ENCODE measurements at places on chromosomes 13 and 19.

- DNase-seq, result no peak
These were observed 29.1 kb downstream of the CUL4A start for GRCh38 chr13:113238536-113238935.

DNA sequence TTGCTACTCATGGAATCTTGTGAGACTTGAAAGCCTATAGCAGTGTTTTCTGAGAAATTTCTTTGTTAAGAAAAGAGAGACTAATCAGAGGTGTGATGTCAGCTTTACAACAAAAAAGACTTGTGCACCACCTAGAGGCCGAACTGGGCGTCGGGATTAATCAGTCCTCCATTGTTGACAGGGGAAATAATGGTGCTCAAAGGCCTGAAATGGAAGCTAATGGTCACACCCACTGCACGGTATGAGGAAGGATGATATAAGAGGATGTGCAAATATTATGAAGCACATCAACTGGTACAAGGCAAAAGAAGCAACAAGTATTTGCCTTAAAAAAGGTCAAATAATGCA is 480.2 kb upstream of the MIR17HG start:
- peak; percentile 94 for DNase-seq

GRCh38 chr19:47157431-47158321 is 27.0 kb downstream of the SAE1 start:
- peak; percentile 88 for DNase-seq

DNA sequence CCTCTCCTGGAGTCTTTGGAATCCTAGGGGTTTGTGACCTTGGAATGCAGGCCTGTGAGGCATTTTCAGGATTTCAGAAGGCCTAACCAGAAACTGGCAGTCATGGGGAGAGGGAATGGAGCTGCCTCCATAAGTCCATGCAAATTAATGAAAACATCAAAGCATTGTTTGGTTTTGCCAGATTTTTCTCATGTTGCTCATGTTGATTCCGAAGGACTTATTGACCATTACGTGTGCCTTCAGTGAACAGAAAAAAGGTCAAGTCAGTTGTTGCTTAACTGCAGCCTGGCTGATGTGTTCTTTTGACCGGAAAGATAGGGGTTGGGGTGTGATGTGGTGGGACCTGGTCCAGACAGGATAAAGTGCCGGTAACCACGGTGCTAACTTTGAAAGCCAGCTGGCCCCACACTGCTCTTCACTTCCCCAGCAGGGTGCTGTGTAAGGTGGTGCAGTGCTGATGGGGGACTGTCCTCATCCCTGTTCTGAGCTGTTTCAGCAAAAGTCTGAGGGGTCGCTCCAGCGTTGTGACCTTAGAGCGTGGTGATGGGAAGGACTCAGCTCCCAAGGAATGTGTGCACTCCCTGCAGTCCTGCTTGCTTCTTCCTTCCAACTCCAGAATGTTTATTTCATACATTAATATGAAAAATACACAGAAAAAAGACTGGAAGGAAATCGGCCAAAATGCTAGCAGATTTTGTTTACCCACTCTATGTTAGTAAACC is 3.5 kb downstream of the RNF113B start:
- DNase-seq, result no peak

GRCh38 chr19:45994456-45994997 is 740 bp upstream of the CCDC61 start:
- no peak for DNase-seq

GRCh38 chr19:53659292-53659691 is 27.5 kb downstream of the DPRX start:
- peak; percentile 81 for DNase-seq

- DNase-seq, result no peak
These were observed 13.0 kb upstream of the FPR3 start for GRCh38 chr19:51781999-51782398.

- DNase-seq, result no peak
These were observed 122.3 kb downstream of the ZDHHC20 start for GRCh38 chr13:21336609-21337349.

DNA sequence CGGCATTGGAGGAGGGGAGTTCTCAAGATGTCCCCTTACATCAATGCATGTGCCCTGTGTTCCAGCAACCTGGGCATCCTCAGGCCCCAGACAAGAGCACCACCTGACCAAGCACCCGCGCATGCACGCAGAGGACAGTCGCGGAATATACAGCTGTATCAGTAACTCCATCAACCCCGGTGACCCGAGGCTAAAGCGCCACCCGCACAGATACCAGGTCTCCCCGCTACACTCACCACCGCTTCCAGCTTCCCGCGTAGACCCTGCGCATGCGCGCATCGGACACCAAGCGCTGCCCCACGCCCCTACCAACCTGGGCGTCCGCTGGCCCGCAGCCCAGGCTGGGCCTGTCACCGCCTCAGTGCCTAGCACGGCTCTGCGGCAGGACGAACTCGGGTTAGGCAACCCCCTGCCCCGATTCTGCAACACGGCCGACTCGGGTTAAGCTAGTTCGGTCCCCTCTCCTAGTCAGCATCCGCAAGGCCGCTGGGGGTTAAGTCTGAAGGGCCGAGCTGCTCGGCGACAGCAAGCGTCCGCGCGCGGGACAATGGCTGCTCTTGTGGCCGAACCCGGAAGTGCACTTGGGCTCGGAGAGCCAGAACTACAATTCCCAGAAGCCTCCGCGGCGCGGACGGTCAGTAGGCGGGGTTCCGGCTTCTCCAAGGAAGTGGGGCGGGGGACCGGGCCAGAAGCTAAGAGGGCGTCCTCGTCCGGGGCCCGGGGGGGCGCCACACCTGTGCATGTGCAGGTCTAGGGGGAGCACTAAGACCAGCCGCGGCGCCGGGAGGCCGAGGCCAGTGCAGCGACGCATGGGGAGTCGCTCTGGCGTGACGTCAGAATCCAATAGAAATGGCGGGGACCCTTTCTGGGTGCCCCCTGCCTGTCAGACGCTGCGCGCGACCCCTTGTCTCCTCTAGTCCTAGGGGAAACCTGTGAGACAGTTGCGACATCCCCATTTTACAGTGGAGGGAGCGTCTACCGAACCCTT is at the start of gene ZNF180:
TSS of gene ZNF180 (minus strand) at position 561 of the 988 bp plus-strand sequence. CDS start 3,188 bp downstream, outside the sequence.
- peak; percentile 100 for DNase-seq

GRCh38 chr13:72534951-72535640 is 192.3 kb downstream of the MZT1 start:
- DNase-seq, result no peak

DNA sequence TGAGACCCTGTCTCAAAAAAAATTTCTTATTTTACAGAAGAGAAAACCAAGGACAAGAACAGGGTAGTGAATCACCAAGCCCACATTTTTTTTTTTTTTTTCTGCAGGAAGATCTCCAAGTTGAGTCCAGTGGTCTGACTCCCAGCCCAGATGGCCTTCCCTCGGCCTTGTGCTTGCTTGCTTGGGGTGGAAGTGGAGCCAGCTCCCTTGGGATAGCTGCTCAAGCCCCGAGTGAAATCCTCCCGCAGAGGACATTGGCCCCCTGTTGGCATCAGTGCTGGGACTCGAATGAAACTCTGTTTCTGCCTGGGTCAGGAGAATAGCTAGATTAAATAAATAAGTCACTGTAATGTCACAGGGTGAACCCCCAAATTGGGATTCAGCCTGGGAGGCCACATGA is 9.4 kb upstream of the NUP62 start:
- no peak for DNase-seq

DNA sequence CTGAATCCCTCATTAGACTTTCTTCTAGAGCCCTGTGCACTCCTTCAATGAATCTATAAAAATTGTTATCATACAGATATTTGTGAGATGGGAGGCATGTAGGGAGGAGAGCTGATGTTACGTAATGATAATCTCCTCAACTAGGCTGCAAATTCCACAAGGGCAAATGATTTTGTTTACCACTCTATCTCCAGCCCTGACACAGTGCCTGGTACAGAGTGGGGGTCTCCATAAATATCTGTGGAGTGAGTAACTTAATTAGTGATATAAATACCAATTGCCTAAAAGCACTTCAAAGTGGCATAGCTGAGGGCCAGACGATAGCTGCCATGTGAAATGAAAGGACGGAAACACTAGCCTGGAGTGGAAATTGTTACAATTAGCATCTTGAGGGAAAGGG is 54.2 kb downstream of the SERTM1 start:
- DNase-seq, result no peak

- peak; percentile 77 for DNase-seq
These were observed 13.1 kb downstream of the IRS2 start for GRCh38 chr13:109773276-109773675.

GRCh38 chr19:16876904-16877361 is 11.9 kb upstream of the F2RL3 start:
- peak; percentile 37 for DNase-seq

- DNase-seq, result no peak
These were observed 44.5 kb upstream of the EPHX3 start for GRCh38 chr19:15276620-15277215.

GRCh38 chr13:106540613-106541012 is 5.2 kb upstream of the EFNB2 start:
- DNase-seq, result no peak
